ENCODE measurements at places on chromosomes 2 and 18. TPM values are rescaled to one million over a fixed set of nuclear protein-coding genes. Genes with fewer than 3 reads are reported as not detected.

DNA sequence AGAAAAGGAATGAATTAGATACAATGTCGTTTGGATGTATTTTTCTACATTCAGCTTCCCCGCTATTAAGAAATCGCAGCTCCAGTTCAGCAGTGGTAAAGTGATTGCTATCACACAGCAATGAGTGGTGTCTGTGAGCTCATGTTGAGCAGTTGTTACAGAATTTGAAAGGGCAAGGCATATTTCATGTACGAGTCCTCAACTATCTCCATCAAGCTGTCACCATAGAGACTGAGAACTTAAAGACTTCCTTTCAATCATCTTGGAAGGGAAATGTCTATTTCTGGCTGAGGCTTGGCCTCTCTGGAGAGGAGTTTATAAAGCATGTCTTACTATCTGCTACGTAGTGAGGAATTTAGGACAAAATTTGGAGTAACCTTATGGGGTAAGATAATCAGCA lies 24.4 kb upstream of the FAM117B start:
- no peak for DNase-seq

DNA sequence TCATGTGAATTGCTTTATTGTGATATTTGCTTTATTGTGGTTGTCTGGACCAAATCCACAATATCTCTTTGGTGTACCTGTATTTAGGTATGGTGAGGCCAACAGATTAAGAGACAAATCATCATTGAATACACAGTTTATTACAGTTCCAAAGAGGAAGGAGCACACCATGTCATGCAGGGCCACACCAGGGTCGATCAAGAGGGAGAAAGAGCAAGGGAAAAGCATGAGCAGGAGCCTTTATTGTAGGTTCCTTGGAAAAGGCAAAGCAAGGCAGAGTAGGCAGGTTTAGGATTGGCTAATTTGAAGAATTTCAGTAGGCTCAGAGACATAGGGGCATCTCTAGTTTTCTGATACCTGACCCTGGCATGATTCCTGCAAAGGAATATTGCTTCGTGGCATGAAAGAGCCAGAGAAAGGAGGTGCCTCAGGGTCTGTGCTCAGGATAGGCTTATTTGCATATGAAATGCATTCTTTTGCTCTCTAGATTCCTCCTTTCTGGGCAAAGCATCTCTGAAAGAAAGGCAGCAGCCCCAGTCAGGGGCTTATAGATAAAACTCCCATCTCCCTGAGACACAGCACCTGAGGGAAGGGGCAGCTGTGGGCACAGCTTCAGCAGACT lies 214.2 kb upstream of the ERBB4 start:
- no peak for DNase-seq

GRCh38 chr2:46333912-46334311 lies 36.7 kb downstream of the EPAS1 start:
- DNase-seq, result no peak

GRCh38 chr2:29921560-29921915 lies at the start of gene ALK:
TSS of gene ALK (minus strand) at chr2:29921586. CDS start at chr2:29920659, 927 bp downstream.
- no peak for DNase-seq

The PIEZO2 gene
- 7.5 TPM for total RNA-seq

DNA sequence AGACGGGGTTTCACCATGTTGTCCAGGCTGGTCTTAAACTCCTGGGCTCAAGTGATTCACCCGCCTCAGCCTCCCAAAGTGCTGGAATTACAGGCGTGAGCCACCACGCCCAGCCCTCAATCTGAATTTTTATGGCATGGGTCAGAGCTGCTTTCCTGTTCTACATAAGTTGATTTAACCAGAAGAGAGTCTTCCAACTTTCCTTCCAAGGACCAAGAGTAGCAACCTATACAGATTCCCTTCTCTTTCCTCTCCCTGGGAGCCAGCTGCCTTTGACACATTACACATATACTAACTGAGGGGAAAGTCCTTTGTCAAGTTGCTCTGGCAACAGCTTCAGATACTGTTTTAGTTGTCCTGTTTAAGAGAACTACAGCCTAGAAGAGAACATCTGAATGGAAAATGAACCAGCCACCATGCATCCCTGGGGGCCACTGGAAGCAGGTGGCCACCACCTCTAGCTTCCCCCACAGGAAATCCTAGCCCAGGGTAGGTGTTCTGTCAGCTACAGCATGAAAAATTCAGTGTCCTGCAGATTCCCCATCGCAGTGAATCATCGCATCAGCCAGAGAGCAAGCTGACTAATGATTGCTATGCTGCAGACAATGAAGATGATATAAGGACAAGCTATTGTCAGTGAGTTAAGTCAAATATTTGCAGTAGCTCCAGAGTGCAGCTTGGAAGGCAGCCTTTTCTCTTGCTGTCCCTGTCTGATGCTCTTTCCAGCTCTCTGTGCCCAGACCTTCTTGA lies 62.9 kb downstream of the POMC start:
- peak; percentile 48 for DNase-seq

DNA sequence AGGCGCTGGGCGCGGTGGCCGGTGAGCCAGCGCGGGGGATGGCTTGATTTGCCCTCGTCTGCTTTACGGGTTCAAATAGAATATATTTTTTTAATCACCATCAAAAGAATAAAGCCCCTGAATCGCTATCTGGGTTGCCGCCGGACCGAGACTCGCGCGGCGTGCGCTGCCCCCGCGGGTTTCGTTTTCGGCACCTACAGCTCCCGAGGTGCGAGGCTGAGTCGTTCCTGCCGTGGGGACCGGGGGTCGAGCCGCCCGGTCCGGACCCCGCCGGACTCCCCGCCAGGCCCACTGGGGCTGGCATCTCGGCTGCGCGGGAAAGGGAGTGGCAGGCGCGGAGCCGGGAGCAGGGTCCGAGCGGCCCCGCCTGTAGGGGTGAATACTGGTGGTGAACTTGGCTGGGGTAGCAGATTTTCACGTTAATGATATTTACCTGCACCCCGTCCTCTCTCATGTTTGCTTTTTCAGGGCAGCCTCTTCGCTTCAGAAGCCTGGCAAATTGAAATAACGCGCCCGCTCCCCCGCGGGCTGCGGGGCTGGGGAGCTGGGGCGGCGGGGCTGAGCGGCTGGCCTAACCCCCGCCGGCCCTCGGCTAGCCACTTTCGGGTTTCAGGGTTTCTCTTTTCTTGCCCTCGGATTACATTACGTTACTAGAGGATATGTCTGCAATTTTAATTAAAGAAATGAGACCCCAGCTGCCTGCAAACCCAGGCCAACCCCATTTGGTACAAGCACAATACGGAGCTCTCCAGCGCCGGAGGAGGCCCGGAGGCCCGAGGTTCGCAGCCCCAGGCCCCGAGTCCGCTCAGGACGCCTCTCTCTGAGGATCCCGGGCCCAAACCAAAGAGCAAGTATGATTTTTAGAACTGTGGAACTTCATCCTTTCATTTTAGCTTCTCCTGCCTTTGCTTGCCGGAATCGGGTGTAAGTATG lies 1.7 kb upstream of the CELF4 start:
- no peak for DNase-seq

GRCh38 chr2:236607471-236608187 lies 38.0 kb downstream of the ACKR3 start:
- DNase-seq, result no peak

The CRYGD gene
- not detected for total RNA-seq

- no peak for DNase-seq
Observed at GRCh38 chr2:11688222-11689069, 18.5 kb upstream of the NTSR2 start.

The FNDC4 gene
- total RNA-seq, result 26.6 TPM

- DNase-seq, result no peak
Observed at GRCh38 chr2:161425728-161426454, 9.8 kb downstream of the TBR1 start.

- DNase-seq, result no peak
Observed at GRCh38 chr2:95551055-95551568, 40.7 kb upstream of the TRIM43 start.

The LYG2 gene
- not detected for total RNA-seq

DNA sequence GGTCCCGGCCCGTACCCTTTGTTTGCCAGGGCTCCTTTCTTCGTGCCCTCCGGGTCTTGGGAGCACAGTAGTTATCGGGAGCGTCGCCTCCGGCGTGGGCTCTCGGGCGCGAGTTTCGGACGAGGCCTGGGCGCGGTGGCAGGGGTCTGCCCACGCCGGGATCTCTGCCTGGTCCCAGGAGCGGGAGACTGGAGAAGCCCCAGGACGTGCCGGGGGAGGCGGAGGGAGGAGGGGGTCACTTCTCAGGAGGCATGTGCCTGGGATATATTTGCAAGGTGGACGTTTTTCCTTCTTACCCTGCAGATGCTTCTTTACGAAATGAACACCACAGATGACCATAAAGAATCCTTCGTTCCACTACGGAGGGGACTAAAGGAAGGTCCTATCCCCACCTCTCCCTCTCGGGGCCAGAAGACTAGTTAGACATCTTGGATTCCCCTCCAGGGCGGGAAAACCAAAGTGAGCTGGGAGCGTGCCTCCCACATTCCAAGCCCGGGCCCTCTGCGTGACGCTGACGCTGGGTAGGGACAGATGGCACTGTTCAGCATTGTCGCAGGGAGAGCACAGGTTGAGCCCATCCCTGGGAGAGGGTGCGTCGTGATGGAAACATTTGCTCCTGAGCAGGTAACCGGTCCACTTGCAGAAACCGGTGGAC lies 483 bp upstream of the FHL2 start:
- no peak for DNase-seq

- peak; percentile 7 for DNase-seq
Observed at GRCh38 chr2:86446060-86446459, 4.9 kb downstream of the KDM3A start.

DNA sequence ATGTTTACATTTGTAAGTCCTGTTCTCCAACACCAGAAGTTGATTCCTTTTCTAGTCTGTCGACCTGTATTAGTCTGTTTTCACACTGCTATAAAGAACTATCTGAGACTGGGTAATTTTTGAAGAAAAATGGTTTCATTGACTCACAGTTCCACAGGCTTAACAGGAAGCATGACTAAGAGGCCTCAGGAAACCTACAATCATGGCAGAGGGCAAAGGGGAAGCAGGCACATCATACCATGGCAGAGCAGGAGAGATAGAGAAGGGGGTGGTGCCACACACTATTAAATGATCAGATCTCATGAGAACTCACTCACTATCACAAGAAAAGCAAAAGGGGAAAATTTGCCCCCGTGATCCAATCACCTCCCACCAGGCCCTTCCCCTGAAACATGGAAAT lies 112.8 kb upstream of the MAP3K20 start:
- DNase-seq, result no peak

DNA sequence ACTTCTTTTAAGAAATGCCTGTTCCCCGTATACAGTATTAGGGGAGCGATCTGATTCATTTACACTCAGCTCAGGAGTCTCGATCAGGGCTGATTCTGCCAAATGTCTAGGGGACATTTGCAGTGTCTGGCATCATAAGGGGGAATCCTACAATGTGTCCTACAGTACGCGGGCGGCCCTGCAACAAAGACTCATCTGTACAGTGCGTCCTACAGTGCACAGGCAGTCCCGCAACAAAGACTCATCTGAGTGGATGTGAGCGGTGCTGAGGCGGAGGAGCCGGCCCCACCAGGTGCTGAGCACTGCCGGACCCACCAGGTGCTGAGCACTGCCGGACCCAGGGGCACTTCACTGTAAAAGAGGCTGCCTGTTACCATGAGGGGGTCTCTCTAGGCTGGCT lies 102.5 kb downstream of the FAM210A start:
- no peak for DNase-seq

DNA sequence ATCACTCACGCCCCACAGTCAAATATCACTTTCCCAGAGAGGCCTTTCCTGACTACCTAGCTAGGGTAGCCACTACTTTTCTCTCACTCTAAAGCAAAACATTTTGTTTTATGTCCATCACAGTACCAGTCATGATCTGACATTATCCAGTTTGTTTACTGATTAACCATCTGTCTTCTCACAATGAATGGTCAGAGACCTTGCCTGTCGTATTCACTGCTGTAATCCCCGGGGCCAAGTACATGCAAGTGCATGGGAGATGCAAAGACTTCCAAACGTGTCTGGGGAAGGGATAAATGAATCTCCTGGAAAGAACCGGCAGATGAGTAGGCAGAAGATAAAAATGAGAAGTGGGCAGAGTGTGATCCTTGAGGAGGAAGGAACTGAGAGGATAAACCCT lies 39.7 kb downstream of the THUMPD2 start:
- no peak for DNase-seq

DNA sequence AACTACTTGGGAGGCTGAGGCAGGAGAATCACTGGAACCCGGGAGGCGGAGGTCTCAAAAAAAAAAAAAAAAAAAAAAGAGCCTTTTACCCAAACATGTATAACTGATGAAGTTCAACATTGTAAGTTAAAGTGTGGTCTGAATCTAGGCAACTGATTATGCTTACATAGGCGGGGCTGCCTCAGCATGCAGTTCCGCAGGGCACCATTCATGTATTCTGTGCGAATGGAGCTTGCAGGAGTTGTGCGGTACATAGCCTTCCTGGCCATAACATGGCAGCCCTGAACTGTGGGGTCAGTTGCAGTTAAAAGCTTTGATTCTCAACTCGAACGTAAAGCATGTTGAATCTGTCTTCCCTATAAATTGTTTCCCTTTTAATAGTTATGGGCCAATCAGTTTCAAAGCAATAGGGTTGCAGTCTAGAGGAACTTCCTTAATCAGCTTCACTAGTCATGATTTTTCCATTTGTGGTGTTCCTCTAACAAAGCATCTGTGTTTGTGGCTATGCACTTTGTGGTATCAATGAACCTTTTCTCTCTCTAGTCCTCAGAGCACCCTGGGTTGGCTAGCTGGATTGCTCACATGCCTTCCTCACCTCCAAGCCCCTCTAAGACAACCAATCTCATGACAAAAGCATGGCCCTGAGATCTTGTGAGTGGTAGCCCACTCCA lies 30.6 kb upstream of the CEP68 start:
- no peak for DNase-seq

The OXER1 gene
- total RNA-seq, result not detected

The ZC3H6 gene
- total RNA-seq, result 6.7 TPM

DNA sequence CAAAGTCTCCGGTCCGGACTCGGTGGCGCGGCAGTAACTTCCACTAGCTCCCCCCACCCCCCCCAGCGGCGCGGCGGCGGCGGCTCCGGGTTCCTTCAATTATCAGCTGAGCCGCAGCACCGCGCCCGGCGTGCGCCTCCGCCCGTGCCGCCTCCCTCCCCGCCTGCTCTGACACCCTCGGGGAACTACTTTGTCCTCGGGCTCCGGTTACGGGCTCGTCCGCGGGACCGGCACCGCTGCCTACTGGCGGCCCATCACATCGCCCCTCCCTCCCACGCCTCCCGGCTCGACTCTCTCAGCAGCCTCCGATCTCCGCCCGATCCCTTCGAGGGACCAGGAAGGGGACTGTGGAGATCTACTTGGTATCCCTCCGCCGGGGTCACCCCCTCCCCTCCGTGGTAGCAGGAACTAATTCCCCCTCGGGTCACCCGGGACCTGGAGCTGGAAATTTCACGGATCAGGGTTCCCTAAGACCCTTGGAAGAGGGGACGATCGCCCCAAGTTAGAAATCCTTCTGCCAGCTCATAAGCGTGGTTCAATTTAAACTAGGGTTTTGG lies at the start of gene TRIP12:
Gene TRIP12, minus strand, starts transcription at position 118 of the 557 bp plus-strand sequence. CDS start 41,930 bp downstream, outside the sequence.
- DNase-seq, result peak; percentile 87

GRCh38 chr2:36824273-36824672 lies 127.8 kb downstream of the VIT start:
- no peak for DNase-seq

DNA sequence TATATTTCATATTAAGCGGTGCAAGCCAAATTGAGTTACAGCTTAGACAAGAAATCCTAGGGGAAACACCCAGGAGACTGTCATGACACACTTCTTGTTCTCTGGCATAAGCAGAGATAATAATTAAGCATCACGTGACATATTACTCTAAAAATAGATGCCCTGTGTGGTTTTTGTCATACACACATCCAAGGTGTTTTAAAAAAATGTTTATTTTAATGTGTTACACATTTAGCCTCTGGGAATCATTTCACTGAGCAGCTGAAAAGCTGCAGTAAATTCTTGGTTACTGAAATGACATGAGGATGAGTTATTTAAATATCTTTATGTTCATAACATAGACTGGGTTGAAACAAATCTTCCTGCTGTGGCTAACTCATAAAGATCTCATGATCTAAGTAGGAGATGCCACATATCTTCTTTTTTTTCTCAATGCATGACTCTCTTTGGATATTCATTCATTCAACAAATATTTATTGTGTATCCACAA lies 38.0 kb upstream of the ERMN start:
- no peak for DNase-seq
